Tibial nerve (tissue), 4 donors: ENCODE measurements at places on chromosomes 13 and 19. TPM values are rescaled to one million over a fixed set of nuclear protein-coding genes. Genes with fewer than 3 reads are reported as not detected.

DNA sequence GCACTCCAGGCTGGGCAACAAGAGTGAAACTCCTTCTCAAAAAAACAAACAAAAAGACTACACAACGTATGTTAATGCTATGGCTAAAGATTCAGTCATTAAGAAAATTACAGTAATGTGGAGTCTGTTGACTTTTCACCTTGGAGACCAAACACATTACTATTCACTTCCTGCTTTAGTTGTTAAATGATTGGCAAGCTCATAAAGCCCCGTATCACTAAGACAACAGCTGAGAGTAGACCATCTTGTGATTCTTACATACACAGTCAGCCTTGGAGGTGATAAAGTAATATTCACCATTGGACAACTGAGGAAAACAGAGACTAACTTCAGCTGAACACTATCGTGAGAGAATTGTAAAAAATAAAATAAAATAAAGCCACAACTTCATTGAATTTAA, 86.5 kb downstream of the KCTD12 start:
- DNase-seq: no peak
- H3K36me3 ChIP-seq: no peaks in the 10 kb centered on the region
- no peaks in the 10 kb centered on the region for H3K4me1 ChIP-seq

GRCh38 chr13:32695602-32696250, 109.5 kb downstream of the PDS5B start:
- no peak overlapping the region for H3K27ac ChIP-seq
- no peaks in the 10 kb centered on the region for H3K36me3 ChIP-seq
- H3K4me1 ChIP-seq: no peaks in the 10 kb centered on the region
- no peak for DNase-seq
- H3K27me3 ChIP-seq: no peaks in the 10 kb centered on the region

GRCh38 chr19:17505223-17505622, 6.2 kb upstream of the PGLS start:
- H3K27me3 ChIP-seq: no peaks in the 10 kb centered on the region
- H3K27ac ChIP-seq: no peak overlapping the region
- peaks cover 18% of the 10 kb centered on the region for H3K4me1 ChIP-seq
- H3K4me3 ChIP-seq: no peak overlapping the region
- peaks cover 6% of the 10 kb centered on the region for H3K36me3 ChIP-seq

GRCh38 chr19:1936916-1937610, 3.9 kb upstream of the CSNK1G2 start:
- no peak overlapping the region for H3K4me3 ChIP-seq
- peaks cover 3% of the 10 kb centered on the region for H3K4me1 ChIP-seq
- no peaks in the 10 kb centered on the region for H3K27me3 ChIP-seq
- no peak overlapping the region for H3K27ac ChIP-seq
- DNase-seq: no peak
- H3K36me3 ChIP-seq: no peaks in the 10 kb centered on the region

- H3K27me3 ChIP-seq: no peaks in the 10 kb centered on the region
- no peaks in the 10 kb centered on the region for H3K36me3 ChIP-seq
- H3K4me3 ChIP-seq: no peak overlapping the region
- no peaks in the 10 kb centered on the region for H3K4me1 ChIP-seq
- H3K27ac ChIP-seq: no peak overlapping the region
Measured at GRCh38 chr13:52835071-52835839, 13.2 kb downstream of the PCDH8 start.

GRCh38 chr19:47726467-47726866, 13.2 kb downstream of the EHD2 start:
- H3K36me3 ChIP-seq: peaks cover 3% of the 10 kb centered on the region
- DNase-seq: no peak

- H3K27ac ChIP-seq: no peak overlapping the region
- no peaks in the 10 kb centered on the region for H3K36me3 ChIP-seq
- DNase-seq: no peak
- H3K4me3 ChIP-seq: no peak overlapping the region
Measured at GRCh38 chr13:27112006-27112405, 59.6 kb downstream of the USP12 start.

GRCh38 chr13:59458908-59459579, 704.7 kb downstream of the DIAPH3 start:
- DNase-seq: no peak
- H3K27me3 ChIP-seq: no peaks in the 10 kb centered on the region
- no peaks in the 10 kb centered on the region for H3K4me1 ChIP-seq
- no peak overlapping the region for H3K27ac ChIP-seq
- no peak overlapping the region for H3K4me3 ChIP-seq

The FCER2 gene
- 0.90 TPM for total RNA-seq

The ACP7 gene
- 3.1 TPM for total RNA-seq

The MBD3L2 gene
- not detected for total RNA-seq

The KLK2 gene
- total RNA-seq: not detected

The RNF113B gene
- not detected for total RNA-seq
